ENCODE measurements at places on chromosomes 7 and 10. TPM values are rescaled to one million over a fixed set of nuclear protein-coding genes. Genes with fewer than 3 reads are reported as not detected.

GRCh38 chr10:125000366-125001312 is 58.7 kb downstream of the ZRANB1 start:
- DNase-seq: no peak

The OR2A1 gene
- 0.27 TPM for total RNA-seq

DNA sequence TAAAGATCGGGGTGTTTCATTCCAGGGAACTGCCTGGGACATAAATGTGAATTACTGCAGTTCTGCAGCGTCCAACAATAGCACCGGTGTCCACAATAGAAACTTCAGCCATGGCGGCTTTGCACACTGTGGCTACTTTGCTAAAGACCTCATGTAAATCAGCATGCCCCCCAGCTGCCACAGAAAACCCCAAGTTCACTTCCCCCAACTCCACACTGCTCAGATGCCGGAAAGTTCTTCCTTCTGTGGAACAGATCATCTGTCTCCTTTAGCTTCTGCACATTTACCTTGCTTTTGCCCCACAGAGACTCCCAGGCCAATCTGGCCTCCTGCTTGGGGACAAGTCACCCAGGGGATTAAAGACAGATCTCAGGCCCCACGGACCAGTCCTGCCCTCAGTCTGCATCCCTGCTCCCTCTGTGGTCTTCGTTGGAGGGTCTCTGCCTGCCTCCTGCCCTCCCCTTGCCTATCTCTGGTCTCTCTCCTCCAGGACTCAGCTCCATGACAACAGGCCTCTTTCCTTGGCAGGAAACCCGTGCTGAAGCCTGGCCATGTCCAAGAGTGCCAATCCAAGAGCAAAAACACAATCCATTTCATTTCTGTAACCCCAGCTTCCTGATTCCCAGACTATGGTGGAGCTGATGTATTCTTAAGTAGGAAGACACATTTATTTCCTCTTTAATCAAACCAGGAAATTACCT is 403.2 kb downstream of the RPS24 start:
- no peak for DNase-seq

GRCh38 chr7:155879592-155879991 is 67.3 kb upstream of the SHH start:
- no peak for DNase-seq

The NUTM2B gene
- 1.0 TPM for total RNA-seq

- no peak for DNase-seq
These were observed 188.6 kb downstream of the ETV1 start for GRCh38 chr7:13800694-13801448.

The CPN1 gene
- total RNA-seq: not detected

DNA sequence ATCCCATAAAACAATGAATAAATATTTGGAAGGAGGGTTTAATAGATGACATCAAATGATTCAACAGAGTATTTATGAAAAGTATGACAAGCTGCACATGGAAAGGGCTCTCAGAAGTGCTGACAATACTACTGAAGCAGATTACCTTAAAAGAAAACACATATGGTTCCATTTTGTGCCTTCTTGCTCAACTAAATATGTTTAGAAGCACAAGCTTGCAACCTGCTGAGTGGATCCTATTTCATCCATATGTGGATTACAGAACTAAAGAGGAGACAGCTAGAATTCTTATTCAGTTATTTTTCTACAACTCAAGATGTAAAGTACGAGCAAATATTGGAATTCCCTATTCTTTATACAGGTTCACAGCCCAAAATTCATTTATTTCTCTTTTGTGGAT is 340.6 kb downstream of the TFEC start:
- DNase-seq: no peak

DNA sequence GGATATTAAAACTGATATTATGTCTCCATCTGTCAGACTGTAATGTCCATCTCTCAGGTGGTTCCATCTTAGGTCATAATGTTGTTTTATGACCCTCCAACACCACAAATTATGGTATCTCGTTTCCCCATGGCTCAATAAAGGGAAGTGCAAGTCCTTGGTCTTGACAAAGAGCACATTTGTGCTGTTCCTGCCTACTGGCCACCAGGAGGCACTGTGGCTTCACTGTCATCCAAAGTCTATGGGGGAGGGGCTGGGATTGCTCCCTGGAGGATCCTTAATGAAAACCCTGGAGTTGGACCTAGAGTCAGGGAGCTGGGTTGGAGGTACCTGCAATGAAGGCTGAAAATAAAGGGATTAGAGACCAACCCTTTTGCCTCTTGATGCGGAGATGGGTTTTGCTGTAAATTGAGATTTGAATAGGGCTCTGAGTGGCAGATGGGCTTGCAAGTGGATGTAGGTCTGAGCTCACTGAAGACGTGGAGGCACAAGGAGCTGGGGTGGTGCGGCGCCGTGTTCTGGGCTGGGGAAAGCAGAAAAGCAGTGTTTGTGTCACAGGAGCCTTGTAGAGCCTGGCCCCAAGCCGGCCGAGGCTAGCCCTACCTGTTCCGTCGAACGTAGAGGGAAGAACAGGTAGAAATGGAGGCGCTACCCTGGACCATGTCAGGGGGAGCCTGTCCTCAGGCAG is 180.5 kb upstream of the PRSS58 start:
- no peak for DNase-seq

DNA sequence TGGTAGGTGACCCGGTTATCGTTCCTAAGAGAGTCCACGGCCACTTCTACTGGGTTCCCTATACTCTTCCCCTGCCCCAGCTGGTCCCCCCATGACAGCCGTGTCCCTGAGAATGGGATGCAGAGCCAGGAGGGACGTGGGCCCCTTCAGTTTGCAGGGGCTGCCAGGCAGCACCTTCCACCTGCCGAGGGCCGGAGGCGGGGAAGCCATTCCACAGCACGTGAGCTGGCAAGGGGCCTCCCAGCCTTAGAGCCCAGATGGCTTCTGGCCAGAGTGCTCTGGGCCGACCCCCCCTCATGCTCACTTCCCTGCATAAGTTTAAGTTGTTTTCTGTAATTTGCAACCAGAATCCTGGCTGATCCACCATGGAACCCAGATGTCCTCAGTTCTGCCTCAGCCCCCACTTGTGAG is 39.0 kb downstream of the DIP2C start:
- DNase-seq: no peak

- DNase-seq: no peak
These were observed 407.7 kb downstream of the PARD3 start for GRCh38 chr10:34407324-34407805.

DNA sequence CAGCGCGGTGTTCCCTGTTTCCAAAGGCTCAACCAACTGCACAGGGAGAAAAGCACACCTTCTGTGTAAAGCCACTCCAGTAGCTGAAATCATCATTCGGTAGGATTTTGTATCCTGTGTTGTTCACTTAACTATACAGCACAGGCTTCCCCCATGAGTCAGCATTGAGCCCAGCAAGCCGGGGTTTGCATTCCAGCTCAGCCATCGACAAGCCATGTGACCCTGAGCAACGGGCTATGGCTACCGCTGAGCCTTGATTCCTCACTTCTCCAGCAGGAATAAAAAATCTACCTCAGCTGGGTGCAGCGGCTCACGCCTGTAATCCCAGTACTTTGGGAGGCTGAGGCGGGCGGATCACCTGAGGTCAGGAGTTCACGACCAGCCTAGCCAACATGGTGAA is 44.1 kb upstream of the ATP6V0A4 start:
- no peak for DNase-seq

- DNase-seq: no peak
These were observed 33.3 kb downstream of the TSPAN14 start for GRCh38 chr10:80487421-80487785.

The CD36 gene
- 0.44 TPM for total RNA-seq

- no peak for DNase-seq
These were observed 778.0 kb downstream of the MAGI2 start for GRCh38 chr7:78675511-78675910.

The IFIT1B gene
- not detected for total RNA-seq

DNA sequence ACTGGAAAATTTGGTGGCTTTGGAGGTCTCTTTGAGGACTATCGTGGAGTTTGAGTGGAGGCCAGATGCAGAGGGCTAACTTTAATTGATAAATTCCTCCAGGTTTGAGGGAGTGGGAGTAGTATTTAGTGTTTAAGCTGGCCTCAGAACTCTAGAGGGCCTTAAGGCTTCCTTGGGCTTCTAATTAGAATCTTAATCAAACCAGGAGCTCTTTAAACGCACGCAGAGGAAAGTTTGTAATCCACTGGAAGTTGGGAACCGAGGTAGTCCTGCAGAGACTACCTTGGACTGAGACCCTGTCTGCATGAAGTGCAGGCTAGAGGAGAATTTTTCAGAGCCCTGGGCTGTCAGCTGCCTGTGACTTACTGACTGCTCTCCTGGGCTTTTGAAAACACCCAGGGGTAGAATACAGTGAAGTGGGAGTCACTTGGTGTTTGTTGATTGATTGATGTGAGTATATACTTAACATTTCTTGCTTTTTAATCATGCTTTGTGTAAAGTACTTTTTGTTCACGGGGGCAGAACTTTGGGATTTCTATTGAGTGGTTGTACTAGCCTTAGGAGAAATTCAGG is 5.9 kb downstream of the SPAG6 start:
- no peak for DNase-seq

DNA sequence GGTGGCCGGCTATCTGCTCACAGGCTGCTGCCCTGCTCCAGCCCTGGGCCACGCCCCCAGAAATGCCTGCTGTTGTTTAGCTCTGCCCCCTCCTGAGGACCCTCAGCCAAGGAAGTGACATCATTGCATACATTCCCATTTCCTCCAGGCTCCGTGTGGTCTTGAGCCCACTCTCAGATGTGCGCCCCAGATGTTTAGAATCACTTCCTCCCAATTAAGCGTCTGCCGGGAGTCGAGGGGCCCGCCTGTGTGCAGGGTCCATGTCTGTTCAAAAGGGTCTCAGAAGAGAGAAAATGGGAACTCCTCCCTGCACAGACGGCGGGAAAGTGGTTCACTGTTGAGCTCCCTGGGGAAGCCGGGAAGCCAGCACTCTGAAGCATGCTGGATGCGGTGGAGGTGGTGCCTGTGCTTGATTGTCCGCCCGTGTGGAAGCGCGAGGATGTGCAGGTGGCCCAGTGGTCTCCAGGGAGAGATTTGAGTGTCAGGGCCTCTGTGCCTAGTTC is 116.9 kb upstream of the PPIF start:
- DNase-seq: no peak

DNA sequence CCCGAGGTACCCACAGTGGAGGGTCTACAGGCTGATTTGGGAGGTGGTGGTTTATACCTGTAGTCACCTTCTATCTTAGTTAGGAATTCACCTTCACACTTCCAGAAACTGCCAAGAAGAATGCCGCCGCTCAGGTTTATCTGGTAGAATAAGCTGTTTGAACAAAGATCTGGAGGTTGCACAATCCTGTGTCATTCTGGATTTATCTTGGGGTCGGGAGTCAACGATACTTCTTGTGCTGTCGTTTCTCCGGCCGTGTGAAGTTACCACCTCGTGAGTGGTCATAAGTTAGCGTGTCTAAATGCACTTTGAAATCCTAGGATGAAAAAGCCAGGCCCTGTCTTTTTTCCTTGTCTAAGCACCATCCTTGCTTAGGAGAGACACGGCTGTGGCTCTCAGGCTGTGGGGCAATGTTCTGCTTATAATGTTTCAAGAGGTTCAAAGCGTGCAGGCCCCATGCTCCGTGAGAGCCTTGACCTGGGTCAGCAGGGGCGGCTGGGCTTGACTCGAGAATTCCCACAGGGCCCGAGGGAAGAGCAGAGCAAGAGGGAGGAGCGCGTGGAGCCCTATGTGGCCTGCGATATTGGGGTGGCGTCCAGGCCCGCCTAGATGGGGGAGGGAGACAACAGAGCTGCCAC is 35.5 kb downstream of the GRIFIN start:
- DNase-seq: no peak

- no peak for DNase-seq
These were observed 116.4 kb downstream of the ITGB8 start for GRCh38 chr7:20447021-20447650.

All from mesothelial cell of epicardium (in vitro differentiated cells).